ENCODE measurements at places on chromosomes 16 and 17.

DNA sequence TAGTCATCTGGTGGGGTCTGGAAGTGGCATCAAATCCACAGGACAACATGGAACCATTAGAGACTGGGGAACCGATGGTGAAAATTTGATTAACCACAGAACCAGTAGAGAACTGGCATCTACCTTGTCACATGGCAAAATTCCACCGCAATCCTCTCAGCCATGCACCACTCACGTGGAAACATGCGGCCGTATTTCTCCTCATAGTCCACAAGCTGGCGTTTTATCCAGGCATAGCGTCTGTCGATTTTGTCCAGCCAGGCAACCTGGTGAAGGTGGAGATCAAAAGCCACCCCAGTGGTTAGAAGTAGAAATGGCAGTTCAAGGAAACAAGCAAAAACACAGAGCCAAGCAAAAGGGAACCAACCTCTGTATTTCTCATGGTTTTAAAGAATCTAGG lies 87.6 kb downstream of the VPS53 start:
- no peak for DNase-seq

DNA sequence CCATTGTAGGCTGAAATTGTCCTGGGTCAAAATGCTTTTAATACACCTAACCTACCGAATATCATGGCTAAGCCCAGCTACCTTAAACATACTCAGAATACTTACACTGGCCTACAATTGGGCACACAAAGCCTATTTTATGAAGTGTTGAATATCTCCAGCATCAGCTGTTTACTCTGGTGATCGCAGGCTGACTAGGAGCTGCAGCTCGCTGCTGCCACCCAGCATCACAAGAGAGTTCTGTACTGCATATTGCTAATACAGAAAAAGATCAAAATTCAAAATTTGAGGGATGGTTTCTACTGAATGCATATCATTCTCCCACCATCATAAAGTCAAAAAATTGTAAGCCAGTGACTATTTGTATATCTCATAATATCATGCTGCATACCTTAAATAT lies 55.3 kb downstream of the ULK2 start:
- DNase-seq = no peak

DNA sequence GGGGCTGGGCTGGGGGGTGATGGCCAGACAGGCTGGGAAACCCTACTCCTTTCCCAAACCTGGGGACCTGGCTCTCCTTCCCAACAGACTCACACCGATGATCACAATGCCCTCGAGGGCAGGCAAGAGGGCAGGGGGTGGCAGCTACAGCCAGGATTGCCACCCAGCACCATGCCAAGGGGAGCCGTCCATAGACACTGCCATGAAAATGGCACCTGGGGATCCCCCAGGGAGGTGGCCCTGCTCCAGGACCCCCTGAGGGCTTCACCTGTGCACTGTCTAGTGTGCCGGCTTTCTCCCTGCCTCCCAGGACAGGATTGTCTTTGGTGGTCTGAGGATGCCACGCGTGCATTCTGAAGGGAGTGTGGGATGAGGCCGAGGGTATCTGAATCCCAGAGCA lies 24.6 kb downstream of the RPH3AL start:
- no peak for DNase-seq

GRCh38 chr17:13525876-13526275 lies 75.9 kb downstream of the HS3ST3A1 start:
- DNase-seq = no peak

DNA sequence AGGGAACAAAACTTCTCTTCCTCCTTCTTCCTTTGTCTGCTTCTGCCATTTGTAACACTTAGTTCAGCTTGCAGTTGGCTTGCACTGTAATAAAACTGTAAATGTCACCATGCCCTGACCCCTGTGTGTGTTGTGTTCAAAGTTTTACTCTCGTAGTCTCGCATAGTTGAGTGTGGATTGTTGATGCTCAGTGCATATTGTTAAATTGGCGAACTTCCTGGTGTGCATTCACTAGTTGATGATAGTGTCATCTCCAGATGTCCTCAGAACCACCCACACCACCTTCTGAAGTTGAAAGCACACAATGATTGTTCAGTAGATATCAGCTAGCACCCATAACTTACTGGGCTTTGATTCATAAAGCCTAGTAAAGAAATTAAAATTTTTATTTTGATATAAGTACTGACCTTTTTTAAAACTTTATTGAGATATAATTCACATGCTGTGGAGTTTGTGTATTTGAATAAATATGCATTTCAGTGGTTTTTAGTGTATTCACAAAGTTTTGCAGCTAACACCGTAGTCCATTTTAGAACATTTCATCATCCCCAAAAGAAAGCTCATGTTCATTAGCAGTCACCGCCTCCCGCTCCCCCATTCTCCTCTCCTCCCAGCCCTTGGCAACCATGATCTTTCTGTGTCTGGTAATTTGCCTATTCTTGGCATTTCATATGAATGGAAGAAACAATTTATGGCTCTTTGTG lies 25.0 kb downstream of the USP10 start:
- DNase-seq = no peak

DNA sequence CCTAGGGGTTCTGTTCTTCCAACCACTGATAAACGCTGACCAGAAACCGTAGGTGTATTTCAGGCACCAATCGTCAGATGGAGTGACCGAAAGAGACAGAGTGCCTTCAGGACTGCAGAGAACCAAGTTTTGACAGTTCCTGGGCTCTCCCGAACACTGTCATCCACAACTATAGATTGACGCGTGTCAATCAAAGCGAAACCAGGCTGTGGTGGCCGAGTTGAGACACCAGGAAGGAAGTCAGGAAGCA lies 11.9 kb upstream of the AURKB start:
- DNase-seq = no peak

GRCh38 chr17:18950346-18950745 lies 1.6 kb upstream of the SLC5A10 start:
- no peak for DNase-seq

DNA sequence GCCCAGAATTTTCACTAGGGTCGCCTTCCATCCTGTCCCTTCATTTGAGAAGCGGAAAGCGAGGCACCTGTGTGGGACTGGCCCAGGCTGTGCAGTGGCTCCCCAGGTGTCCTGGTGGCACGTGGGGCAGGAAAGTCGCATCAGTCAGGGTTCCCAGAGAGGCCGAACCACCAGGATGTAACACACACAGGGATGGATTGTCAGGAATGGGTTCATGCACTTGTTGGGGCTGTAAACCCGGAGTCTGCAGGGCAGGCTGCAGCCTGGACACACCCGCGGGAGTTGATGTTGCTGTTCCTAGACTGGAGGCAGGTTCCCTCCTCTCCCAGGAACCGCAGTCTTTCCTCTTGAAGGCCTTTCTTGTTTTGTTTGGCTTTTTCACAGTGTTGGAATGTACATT lies 30.7 kb upstream of the RPTOR start:
- DNase-seq = no peak

GRCh38 chr17:42200706-42201457 lies 6.6 kb upstream of the GHDC start:
- no peak for DNase-seq

GRCh38 chr16:83552228-83552627 lies 255.6 kb upstream of the HSBP1 start:
- DNase-seq = no peak

GRCh38 chr17:38464723-38465390 lies 36.6 kb downstream of the ARHGAP23 start:
- peak; percentile 72 for DNase-seq

- DNase-seq = no peak
These were observed 145.9 kb downstream of the CDH8 start for GRCh38 chr16:61890386-61890785.

- DNase-seq = no peak
These were observed 14.3 kb downstream of the TMEM100 start for GRCh38 chr17:55708175-55708974.

- peak; percentile 95 for DNase-seq
These were observed 9.6 kb upstream of the MTSS2 start for GRCh38 chr16:70695331-70696070.

DNA sequence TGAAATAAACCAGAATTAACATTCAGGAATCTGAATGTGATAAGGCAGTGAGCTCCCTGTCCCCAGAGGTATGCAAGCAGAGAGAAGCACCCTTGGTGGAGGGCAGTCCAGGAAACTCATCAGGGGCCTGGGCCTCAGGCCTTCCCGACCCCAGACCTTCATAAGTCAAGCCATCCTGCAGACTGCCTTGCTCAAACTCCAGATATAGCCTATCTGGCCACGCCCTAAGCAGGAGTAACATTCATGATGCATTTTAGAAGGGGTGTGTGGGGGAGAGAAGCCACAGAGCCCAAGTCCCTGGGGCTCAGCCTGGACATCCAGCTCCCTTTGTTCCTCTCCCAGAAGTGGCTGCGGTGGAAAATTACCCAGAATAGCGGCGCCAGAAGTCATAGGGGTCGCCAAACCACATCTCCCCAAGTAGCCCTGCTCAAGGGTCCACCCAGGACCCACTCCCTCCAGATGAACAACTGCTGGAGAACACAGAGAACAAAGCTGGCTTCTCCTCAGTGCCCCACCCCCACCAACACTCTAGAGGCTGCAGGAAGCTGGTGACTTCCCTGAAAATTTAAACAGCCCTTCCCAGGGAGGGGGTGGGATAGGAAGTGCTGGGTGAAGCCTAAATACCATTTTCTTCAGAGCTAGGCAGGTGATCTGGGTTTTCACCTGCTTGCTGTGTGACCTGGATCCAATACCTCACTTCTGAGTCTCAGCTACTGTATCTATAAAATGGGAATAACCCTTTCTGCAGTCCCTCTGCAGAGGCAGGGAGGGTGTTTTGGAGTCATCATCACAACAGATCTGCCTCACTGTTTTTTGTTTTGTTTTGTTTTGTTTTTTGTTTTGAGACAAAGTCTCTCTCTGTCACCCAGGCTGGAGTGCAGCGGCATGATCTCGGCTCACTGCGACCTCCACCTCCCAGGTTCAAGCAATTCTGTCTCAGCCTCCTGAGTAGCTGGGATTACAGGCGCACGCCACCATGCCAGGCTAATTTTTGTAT lies 1.5 kb upstream of the SREBF1 start:
- DNase-seq = peak; percentile 57

GRCh38 chr16:21103941-21104860 lies 46.4 kb downstream of the DNAH3 start:
- no peak for DNase-seq

DNA sequence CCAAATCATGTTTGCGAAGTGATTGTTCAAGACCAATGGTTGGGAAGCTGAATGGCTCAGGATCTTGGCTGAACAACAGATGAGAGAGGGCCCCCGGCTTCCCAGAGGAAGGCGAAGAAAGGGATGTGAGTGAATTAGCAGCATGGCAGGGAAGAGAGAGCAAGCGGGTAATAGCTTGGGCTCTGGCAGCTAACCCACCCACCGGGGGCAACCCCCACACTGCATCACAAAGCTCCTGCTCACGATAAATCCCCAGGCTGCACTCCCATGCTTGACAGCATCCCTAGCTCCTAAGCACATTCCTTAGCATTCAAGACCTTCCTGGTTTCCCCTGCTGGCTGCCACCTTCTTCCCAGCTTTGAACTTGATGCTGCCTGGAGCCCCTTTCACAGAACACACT lies 26.2 kb upstream of the EMP2 start:
- no peak for DNase-seq

DNA sequence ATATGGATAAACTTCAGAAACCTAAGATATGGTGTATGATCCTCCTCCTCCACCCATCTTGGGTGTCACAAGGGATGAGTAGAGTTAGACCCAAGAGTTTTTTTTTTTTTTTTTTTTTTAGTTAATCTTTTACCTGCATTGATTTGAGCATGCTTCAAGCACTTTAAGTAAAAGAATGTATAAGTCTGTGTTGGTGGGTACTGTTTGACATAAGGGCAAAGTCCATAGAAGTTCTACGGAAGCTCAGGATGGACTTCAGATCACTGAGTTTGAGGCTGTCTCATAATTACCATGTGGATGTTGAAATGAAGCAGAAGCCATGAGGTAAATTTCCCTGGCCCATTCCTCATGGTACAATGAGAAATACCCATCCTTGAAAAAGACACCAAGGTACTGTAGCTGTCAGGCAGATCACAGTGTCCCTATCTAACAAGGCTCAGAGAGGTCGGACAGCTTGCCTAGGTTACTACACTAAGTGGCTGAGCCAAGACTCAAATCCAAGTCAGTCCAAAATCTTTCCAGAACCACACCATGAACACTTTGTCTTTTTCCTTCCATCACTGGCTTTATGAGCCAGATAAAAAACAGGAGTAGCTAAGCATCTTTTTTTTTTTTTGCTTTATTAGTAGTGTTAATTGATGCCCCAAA lies 962.8 kb downstream of the CDH11 start:
- no peak for DNase-seq

GRCh38 chr16:50169555-50170096 lies 16.5 kb downstream of the TENT4B start:
- DNase-seq = no peak

DNA sequence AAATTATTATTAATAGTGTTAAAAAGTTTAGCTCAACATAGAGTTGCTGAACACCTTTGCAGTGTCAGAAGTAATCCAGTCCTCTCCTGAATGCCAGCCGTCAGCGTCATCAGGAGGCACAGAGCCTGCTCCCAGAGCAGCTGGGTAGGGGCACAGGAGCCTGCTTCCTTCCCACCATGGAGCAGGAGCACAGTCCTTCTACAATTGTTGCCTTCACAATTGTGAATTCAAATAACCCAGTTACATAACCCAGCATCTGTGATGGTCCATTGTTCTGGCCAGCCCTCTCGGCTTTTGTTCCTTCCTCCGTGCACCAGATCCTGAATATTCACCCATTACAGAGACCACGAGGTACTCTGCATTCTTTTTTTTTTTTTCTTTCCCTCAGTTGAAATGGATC lies 393.9 kb upstream of the MAF start:
- no peak for DNase-seq

GRCh38 chr16:55567382-55567781 lies 898 bp downstream of the CAPNS2 start:
- no peak for DNase-seq

GRCh38 chr16:81923296-81923695 lies 88.0 kb downstream of the SDR42E1 start:
- no peak for DNase-seq
